ENCODE measurements at places on chromosomes 5 and 9. TPM values are rescaled to one million over a fixed set of nuclear protein-coding genes. Genes with fewer than 3 reads are reported as not detected.

NEUROG1 gene
- not detected for total RNA-seq

CDH9 gene
- 0.16 TPM for total RNA-seq

KCNIP1 gene
- total RNA-seq, result not detected

OGN gene
- 140 TPM for total RNA-seq

CCDC187 gene
- not detected for total RNA-seq

FRMPD1 gene
- not detected for total RNA-seq

C5orf46 gene
- not detected for total RNA-seq

PFDN1 gene
- 60.2 TPM for total RNA-seq

SCGB3A2 gene
- total RNA-seq, result not detected

LRRC26 gene
- total RNA-seq, result not detected

IER5L gene
- total RNA-seq, result 28.0 TPM

TPM2 gene
- total RNA-seq, result 2,099 TPM

IL5 gene
- total RNA-seq, result not detected

PRKAA1 gene
- total RNA-seq, result 154 TPM

BASP1 gene
- 18.5 TPM for total RNA-seq

PCDHGA8 gene
- total RNA-seq, result 2.5 TPM

NUTM2G gene
- not detected for total RNA-seq

BTNL3 gene
- not detected for total RNA-seq

ERAP2 gene
- 9.6 TPM for total RNA-seq

TMEM252 gene
- total RNA-seq, result not detected

TNFSF8 gene
- total RNA-seq, result not detected

IGIP gene
- 13.7 TPM for total RNA-seq

MYOZ3 gene
- 0.72 TPM for total RNA-seq

TSLP gene
- total RNA-seq, result 20.8 TPM

GFPT2 gene
- total RNA-seq, result 54.4 TPM

RPP25L gene
- total RNA-seq, result 9.6 TPM

EMB gene
- total RNA-seq, result 0.16 TPM

ATP10B gene
- total RNA-seq, result not detected

TAF11L10 gene
- total RNA-seq, result not detected

HTR1A gene
- not detected for total RNA-seq

IL9 gene
- not detected for total RNA-seq

PCSK1 gene
- total RNA-seq, result 0.45 TPM

NADK2 gene
- 109 TPM for total RNA-seq

GPR150 gene
- total RNA-seq, result 0.27 TPM

ARHGEF39 gene
- total RNA-seq, result 3.9 TPM

THBS4 gene
- total RNA-seq, result 1.5 TPM

POLR3G gene
- 6.7 TPM for total RNA-seq

CDH12 gene
- total RNA-seq, result 0.09 TPM

DRD1 gene
- 0.18 TPM for total RNA-seq

MYORG gene
- 1.3 TPM for total RNA-seq

SPINK13 gene
- not detected for total RNA-seq

EGFLAM gene
- total RNA-seq, result 0.08 TPM

ADAMTS16 gene
- not detected for total RNA-seq

KIAA0825 gene
- 12.2 TPM for total RNA-seq

PSD2 gene
- 0.08 TPM for total RNA-seq

EGFL7 gene
- total RNA-seq, result 5.6 TPM

ZNF483 gene
- total RNA-seq, result 2.6 TPM

SLC6A18 gene
- total RNA-seq, result not detected

NUDT12 gene
- total RNA-seq, result 16.8 TPM

C9orf43 gene
- total RNA-seq, result 0.63 TPM

REEP2 gene
- total RNA-seq, result 1.1 TPM

BRINP1 gene
- 5.8 TPM for total RNA-seq

MRRF gene
- 40.0 TPM for total RNA-seq

RASGEF1C gene
- not detected for total RNA-seq

INSYN2B gene
- 7.8 TPM for total RNA-seq

TPRN gene
- 8.0 TPM for total RNA-seq

KCNT1 gene
- not detected for total RNA-seq

Measured in fibroblast of the aortic adventitia (primary cell).